ENCODE measurements at places on chromosomes 2 and 18. TPM values are rescaled to one million over a fixed set of nuclear protein-coding genes. Genes with fewer than 3 reads are reported as not detected.

GRCh38 chr2:121412349-121412748, 118.3 kb upstream of the RNU4ATAC start:
- H3K4me1 ChIP-seq, result no peaks in the 10 kb centered on the region
- no peak for DNase-seq
- H3K4me3 ChIP-seq, result no peak overlapping the region
- H3K27me3 ChIP-seq, result no peaks in the 10 kb centered on the region

DNA sequence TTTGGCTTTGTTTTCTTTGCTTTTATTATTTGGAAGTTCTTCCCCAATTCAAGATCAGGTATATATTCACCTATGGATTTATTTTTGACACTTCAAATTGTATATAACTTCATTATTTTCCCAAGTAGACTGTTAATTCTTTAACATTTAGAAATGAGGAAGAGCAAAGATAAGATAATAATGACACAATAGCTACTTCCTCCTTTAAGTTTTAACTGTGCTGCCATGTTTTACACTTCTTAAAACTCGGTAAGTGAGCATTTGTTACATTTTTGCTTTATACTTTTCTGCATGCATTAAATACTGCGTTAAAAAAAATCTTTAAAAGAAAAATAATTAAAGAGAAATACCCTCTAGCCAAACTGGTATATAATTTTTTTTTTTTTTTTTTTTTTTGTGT, 32.5 kb downstream of the SLC66A3 start:
- no peak for DNase-seq
- no peak overlapping the region for H3K4me3 ChIP-seq
- peaks cover 8% of the 10 kb centered on the region for H3K36me3 ChIP-seq
- H3K27me3 ChIP-seq, result no peaks in the 10 kb centered on the region

GRCh38 chr2:60819936-60820335, 61.4 kb upstream of the REL start:
- DNase-seq, result no peak
- no peaks in the 10 kb centered on the region for H3K36me3 ChIP-seq
- no peak overlapping the region for H3K27ac ChIP-seq
- H3K4me1 ChIP-seq, result no peaks in the 10 kb centered on the region
- H3K4me3 ChIP-seq, result no peak overlapping the region

DNA sequence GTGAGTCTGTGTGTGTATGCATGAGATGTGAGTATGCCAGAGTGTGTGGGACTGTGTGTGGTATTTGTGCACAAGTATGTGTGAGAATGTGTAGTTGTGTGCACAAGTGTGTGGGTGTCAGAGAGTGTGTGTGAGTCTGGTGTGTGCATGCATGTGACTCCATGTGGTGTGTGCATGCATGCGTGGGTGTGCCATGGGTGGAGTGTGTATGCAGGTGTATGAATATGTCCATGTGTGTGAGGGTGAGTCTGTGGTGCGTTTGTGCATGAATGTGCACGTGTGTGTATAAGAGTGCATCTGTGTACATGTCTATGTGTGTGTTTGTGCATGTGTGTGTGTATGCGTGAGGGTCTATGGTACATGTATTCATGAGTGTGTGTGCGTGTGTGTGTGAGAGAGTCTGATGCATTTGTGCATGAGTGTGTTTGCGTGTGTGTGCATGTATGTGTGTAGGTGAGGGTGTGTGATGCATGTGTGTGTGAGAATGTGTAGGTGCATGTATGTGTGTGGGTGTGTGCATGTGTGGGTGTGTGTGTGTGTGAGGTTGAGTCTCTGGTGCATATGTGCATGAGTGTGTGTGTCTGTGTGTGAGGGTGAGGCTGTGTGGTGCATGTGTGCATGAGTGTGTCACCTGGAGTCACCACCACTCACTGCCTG, 226.8 kb downstream of the LDLRAD4 start:
- peaks cover 3% of the 10 kb centered on the region for H3K36me3 ChIP-seq
- H3K27me3 ChIP-seq, result no peaks in the 10 kb centered on the region
- H3K4me1 ChIP-seq, result peaks cover 22% of the 10 kb centered on the region
- H3K4me3 ChIP-seq, result no peak overlapping the region

GRCh38 chr18:49949951-49950395, 136.6 kb upstream of the ACAA2 start:
- no peaks in the 10 kb centered on the region for H3K36me3 ChIP-seq
- H3K27me3 ChIP-seq, result no peaks in the 10 kb centered on the region
- DNase-seq, result no peak
- H3K27ac ChIP-seq, result no peak overlapping the region
- no peaks in the 10 kb centered on the region for H3K4me1 ChIP-seq

GRCh38 chr2:197205585-197206215, 104.9 kb downstream of the ANKRD44 start:
- no peak overlapping the region for H3K4me3 ChIP-seq
- H3K4me1 ChIP-seq, result peaks cover 53% of the 10 kb centered on the region
- H3K36me3 ChIP-seq, result no peaks in the 10 kb centered on the region

GRCh38 chr2:15762449-15762848, 170.8 kb downstream of the DDX1 start:
- no peak for DNase-seq
- no peaks in the 10 kb centered on the region for H3K36me3 ChIP-seq
- H3K27ac ChIP-seq, result no peak overlapping the region
- no peaks in the 10 kb centered on the region for H3K27me3 ChIP-seq

DNA sequence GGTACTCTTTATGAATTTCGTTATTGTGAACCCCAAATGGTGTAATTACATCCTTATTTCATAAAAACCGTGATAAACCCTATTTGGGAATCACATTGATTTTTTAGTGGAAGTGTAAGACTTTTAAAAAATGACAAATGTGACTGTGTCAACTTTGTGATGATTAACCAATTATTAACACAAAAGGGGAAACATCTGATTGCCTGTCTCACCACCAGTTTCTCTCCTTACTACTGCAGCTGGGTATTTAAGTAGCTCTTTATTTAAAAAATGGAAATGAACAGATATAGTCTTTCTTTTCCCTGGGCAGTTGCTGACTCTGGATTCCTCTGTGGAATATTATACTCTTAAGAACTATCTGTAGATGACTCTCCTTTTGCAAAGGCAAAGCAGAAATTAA, 11.6 kb upstream of the RPE start:
- H3K4me3 ChIP-seq, result no peak overlapping the region
- no peaks in the 10 kb centered on the region for H3K36me3 ChIP-seq
- no peak for DNase-seq
- H3K4me1 ChIP-seq, result no peaks in the 10 kb centered on the region
- H3K27me3 ChIP-seq, result no peaks in the 10 kb centered on the region
- no peak overlapping the region for H3K27ac ChIP-seq

DNA sequence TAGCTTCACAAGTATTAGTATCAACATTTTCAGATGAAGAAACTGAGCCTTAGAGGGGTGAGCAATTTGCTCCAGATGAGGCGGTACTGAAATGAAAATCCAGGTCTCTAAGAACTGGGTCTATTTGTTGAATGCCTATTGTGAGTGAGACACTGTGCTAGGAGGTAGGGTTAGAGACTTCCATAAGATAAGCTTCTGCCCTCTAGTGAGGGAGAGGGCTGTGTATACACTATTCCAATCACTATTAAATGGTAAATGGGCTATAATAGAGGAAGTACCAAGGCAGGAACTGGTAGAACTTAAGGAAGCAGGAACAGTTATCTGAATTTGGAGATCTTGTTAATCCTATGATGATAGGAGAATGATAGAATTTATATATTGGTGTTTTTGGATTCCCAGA, 23.6 kb upstream of the GLS start:
- no peaks in the 10 kb centered on the region for H3K36me3 ChIP-seq
- no peaks in the 10 kb centered on the region for H3K27me3 ChIP-seq
- H3K4me1 ChIP-seq, result peaks cover 30% of the 10 kb centered on the region
- no peak overlapping the region for H3K27ac ChIP-seq
- H3K4me3 ChIP-seq, result no peak overlapping the region
- DNase-seq, result no peak

DNA sequence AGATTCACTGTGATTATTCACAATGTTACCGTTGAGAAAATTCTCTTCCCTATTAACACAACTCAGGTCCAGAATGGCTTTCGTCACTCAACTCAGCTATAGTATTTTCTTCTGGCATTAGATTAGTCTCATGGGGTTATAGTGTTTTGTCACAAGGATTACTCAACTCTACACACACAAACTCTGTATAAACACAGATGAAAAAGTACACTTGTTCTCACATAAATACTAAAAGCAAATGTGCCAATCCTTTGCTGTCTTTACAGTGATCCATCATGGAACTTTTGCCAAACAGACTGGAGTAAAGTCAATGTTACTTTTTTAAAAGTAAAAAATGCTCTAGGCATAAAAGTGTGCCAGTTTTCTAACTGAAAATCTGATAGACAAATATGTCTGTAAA, 267.6 kb downstream of the RBM43 start:
- no peaks in the 10 kb centered on the region for H3K27me3 ChIP-seq
- H3K27ac ChIP-seq, result no peak overlapping the region
- DNase-seq, result no peak
- no peak overlapping the region for H3K4me3 ChIP-seq
- H3K36me3 ChIP-seq, result no peaks in the 10 kb centered on the region

DNA sequence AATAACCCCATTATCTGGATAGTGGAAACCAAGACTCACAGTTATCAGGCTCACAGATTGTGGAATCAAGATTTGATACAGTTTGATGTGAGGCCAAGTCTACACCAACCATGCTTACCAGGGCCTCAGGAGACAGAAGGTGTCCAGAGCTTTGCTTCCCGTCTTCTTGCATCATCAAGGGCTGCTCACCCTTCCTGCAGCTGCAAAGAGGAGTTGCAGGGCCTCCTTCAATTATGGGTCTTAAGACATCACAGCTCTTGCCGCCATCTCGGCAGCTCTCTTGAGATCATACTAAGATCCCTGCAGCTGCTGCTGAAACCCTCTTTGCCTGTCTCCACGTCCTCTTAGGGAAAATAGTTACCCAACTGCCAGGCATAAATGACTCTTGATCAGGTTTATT, 176.0 kb downstream of the MGAT5 start:
- H3K36me3 ChIP-seq, result peaks cover 3% of the 10 kb centered on the region
- no peak overlapping the region for H3K27ac ChIP-seq
- H3K27me3 ChIP-seq, result no peaks in the 10 kb centered on the region
- no peak overlapping the region for H3K4me3 ChIP-seq
- peaks cover 22% of the 10 kb centered on the region for H3K4me1 ChIP-seq

GRCh38 chr2:214987261-214987660, 151.2 kb downstream of the ABCA12 start:
- DNase-seq, result no peak
- H3K36me3 ChIP-seq, result no peaks in the 10 kb centered on the region
- H3K4me3 ChIP-seq, result no peak overlapping the region
- H3K27me3 ChIP-seq, result no peaks in the 10 kb centered on the region
- H3K27ac ChIP-seq, result no peak overlapping the region

DNA sequence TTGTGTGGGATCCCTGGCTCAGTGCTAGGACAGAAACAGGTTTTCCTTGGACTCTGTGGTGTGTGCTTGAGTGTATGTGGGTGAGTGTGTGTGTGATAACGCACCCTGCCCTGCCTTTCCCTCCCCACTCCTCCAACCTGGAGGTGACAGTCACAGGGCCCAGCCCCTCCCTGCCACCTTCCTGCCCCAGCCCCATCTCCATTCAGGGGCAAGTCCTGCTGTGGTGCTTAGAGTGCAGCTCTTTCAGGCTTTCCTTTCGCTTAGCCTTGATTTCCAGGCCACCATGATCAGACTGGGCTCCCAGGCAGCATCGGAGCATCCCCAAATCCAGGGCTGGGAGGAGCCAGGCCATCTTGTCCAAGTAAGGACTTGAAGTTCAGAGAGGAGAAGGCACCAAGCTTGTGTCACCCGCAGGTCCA, 185.2 kb downstream of the ZFP36L2 start:
- H3K27ac ChIP-seq, result peak overlapping the region; percentile 64
- H3K36me3 ChIP-seq, result no peaks in the 10 kb centered on the region
- H3K4me3 ChIP-seq, result no peak overlapping the region
- DNase-seq, result no peak

DNA sequence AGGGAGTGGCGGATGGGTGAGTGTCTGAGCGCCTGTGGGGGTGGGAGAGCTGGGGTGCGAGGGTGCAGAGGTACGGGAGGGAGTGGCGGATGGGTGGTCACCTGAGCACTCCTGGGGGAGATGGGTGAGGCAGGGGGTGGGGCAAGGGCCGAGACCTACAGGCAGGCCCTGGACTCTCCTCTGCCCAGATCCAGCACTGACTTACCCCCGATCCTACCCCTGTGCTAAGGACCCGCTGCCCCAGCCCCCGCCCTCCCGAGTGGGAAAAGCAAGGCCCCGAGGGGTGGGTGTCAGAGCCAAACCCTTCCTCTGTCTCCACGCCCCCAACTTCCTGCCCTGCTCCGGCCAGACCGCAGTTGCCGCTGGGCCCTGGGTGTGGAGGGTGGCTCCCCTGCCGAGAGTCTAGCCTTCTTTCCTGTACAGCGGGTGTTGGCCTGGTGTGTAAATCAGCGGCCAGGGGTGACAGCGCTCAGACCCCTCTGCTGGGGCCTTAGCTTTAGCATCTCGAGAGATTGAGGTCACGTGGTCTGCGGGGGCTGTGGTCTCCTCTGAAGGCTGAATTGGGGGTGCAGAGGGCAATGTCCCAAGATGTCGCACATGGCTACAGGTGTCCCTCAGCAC, 12.5 kb downstream of the BOK start:
- no peaks in the 10 kb centered on the region for H3K36me3 ChIP-seq
- no peaks in the 10 kb centered on the region for H3K4me1 ChIP-seq
- H3K27ac ChIP-seq, result no peak overlapping the region
- H3K27me3 ChIP-seq, result no peaks in the 10 kb centered on the region
- H3K4me3 ChIP-seq, result no peak overlapping the region
- no peak for DNase-seq

GRCh38 chr18:44521668-44522022, 159.0 kb upstream of the SETBP1 start:
- H3K4me3 ChIP-seq, result no peak overlapping the region
- H3K36me3 ChIP-seq, result no peaks in the 10 kb centered on the region
- peaks cover 7% of the 10 kb centered on the region for H3K4me1 ChIP-seq
- H3K27ac ChIP-seq, result no peak overlapping the region

DNA sequence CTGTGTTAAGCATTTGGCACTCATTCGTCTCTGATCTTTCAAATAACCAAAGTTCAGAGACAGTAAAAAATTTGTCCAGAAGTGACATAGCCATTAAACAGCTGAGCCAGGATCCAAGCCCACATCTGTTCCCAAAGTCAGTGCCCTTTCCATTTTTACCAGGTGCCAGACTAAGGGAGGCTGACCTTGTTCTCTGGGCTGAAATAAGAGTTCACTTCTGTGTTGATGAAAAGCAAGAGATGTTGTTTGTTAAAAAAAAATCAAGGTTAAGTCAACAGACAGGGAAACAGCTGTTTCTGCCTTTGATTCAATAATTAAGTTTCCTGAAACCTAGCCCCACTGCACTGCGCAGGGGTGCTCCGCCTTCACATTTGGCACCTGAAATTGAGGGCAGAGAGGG, 117.1 kb downstream of the PRKRA start:
- H3K36me3 ChIP-seq, result no peaks in the 10 kb centered on the region
- H3K27me3 ChIP-seq, result no peaks in the 10 kb centered on the region
- no peak overlapping the region for H3K4me3 ChIP-seq
- no peak overlapping the region for H3K27ac ChIP-seq
- DNase-seq, result no peak
- no peaks in the 10 kb centered on the region for H3K4me1 ChIP-seq

CTLA4 gene
- total RNA-seq, result 1.4 TPM

COL4A3 gene
- 29.6 TPM for total RNA-seq

ATP9B gene
- 22.5 TPM for total RNA-seq

SPATA3 gene
- not detected for total RNA-seq

All from thoracic aorta (tissue), 2 donors.